ENCODE measurements at places on chromosomes 1 and 21. TPM values are rescaled to one million over a fixed set of nuclear protein-coding genes. Genes with fewer than 3 reads are reported as not detected.

ETV3L gene
- total RNA-seq: 0.96 TPM

CR1L gene
- not detected for total RNA-seq

CHI3L2 gene
- total RNA-seq: 95.0 TPM

RPTN gene
- total RNA-seq: not detected

TMPRSS2 gene
- total RNA-seq: 0.16 TPM

TRIM33 gene
- 24.9 TPM for total RNA-seq

IFNGR2 gene
- 71.5 TPM for total RNA-seq

COL9A2 gene
- total RNA-seq: 48.8 TPM

SCMH1 gene
- 27.5 TPM for total RNA-seq

Measured in GM12878 (cell line).